ENCODE measurements at places on chromosomes 2 and 18. TPM values are rescaled to one million over a fixed set of nuclear protein-coding genes. Genes with fewer than 3 reads are reported as not detected.

Gene CYS1
- 7.3 TPM for total RNA-seq

Gene LPIN1
- 16.4 TPM for total RNA-seq

Gene NYAP2
- not detected for total RNA-seq

Gene STARD6
- 0.54 TPM for total RNA-seq

Gene RESP18
- total RNA-seq = not detected

Gene RAB6D
- total RNA-seq = 0.59 TPM

Gene GCG
- not detected for total RNA-seq
